SK-N-SH (cell line): ENCODE measurements at places on chromosomes 2 and 18. TPM values are rescaled to one million over a fixed set of nuclear protein-coding genes. Genes with fewer than 3 reads are reported as not detected.
A peak's percentile ranks its signal among the peaks of the same experiment; 100 is the strongest.

DNA sequence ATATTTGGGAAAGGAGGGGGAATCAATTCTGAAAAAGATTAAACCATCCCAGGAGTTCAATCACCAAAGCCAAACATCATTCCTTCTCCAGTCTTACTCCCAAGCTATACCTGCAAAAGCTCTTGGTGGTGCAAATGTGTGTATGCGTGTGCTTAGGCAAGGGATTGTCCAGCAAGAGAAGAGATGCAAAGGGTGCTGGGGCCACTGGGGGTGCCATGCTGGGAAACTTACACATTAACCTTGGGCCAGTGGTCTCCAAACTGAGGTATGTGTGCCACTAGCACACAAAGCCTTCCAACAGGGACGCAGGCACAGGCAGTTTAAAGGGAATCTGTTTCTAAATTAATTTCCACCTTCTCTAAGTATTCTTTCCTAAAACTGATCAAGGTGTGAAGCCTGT lies 307.9 kb downstream of the NBAS start:
- no peaks in the 10 kb centered on the region for H3K27me3 ChIP-seq
- H3K4me3 ChIP-seq = no peak overlapping the region
- H3K36me3 ChIP-seq = no peaks in the 10 kb centered on the region
- DNase-seq = no peak

GRCh38 chr2:179444056-179444455 lies 179.4 kb upstream of the SESTD1 start:
- H3K27ac ChIP-seq = no peak overlapping the region
- no peaks in the 10 kb centered on the region for H3K36me3 ChIP-seq
- no peak overlapping the region for H3K4me3 ChIP-seq
- DNase-seq = no peak

- H3K36me3 ChIP-seq = no peaks in the 10 kb centered on the region
- H3K4me1 ChIP-seq = no peaks in the 10 kb centered on the region
- no peaks in the 10 kb centered on the region for H3K27me3 ChIP-seq
Measured at GRCh38 chr18:77666613-77667012, 417.0 kb downstream of the GALR1 start.

DNA sequence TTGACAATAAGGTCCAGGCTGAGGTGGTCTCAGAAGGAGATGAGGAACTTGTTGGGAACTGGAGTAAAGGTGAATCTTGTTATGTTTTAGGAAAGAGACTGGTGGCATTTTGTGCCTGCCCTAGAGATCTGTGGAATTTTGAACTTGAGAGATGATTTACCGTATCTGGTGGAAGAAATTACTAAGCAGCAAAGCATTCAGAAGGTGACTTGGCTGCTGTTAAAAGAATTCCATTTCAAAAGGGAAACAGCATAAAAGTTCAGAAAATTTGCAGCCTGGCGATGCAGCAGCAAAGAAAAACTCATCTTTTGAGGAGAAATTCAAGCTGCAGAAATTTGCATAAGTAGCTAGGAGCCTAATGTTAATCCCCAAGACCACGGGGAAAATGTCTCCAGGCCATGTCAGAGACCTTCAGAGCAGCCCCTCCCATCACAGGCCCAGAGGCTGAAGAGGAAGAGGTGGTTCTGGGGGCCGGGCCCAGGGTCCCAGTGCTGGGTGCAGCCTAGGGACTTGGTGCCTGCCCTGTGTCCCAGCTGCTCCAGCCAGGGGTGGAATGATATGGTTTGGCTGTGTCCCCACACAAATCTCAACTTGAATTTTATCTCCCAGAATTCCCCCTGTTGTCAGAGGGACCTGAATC lies 73.5 kb downstream of the FIGN start:
- no peaks in the 10 kb centered on the region for H3K36me3 ChIP-seq
- H3K27me3 ChIP-seq = no peaks in the 10 kb centered on the region
- peaks cover 2% of the 10 kb centered on the region for H3K4me1 ChIP-seq
- no peak for DNase-seq

GRCh38 chr2:117342415-117342814 lies 472.1 kb upstream of the DDX18 start:
- peak overlapping the region; percentile 43 for H3K27ac ChIP-seq
- DNase-seq = no peak
- H3K27me3 ChIP-seq = no peaks in the 10 kb centered on the region
- H3K4me3 ChIP-seq = no peak overlapping the region

GRCh38 chr18:79478484-79479115 lies 82.9 kb downstream of the NFATC1 start:
- H3K4me1 ChIP-seq = no peaks in the 10 kb centered on the region
- H3K27ac ChIP-seq = no peak overlapping the region
- H3K27me3 ChIP-seq = peaks cover 50% of the 10 kb centered on the region
- H3K4me3 ChIP-seq = no peak overlapping the region
- DNase-seq = no peak
- no peaks in the 10 kb centered on the region for H3K36me3 ChIP-seq

- peak within 1 kb of the TSS; percentile 75 for H3K27ac ChIP-seq
- H3K27me3 ChIP-seq = no peaks in the 10 kb centered on the region
- H3K36me3 ChIP-seq = no peaks in the 10 kb centered on the region
- peak; percentile 99 for DNase-seq
Measured at GRCh38 chr2:118013724-118014491, at the start of gene CCDC93. Gene CCDC93, minus strand, starts transcription at chr2:118014070. Its CDS starts 75 bp downstream, at chr2:118013995.

DNA sequence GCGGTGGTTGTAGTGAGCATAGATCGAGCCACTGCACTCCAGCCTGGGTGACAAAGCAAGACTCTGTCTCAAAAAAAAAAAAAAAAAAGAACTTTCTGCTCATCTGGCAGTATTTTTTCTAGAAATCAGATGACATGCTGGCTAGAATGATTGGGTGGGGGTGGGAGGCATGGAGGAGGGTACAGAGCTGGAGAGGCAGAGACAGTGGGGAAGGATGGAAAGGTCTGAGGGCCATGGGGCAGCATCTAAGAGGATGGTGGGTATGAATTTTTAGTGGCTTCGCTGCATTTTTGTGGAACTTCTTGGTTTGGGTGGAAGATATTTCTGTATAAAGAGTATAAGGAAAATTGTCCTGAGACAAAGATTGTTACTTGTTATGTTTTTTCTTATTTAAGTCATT lies 23.3 kb downstream of the ARMC9 start:
- H3K27ac ChIP-seq = no peak overlapping the region
- DNase-seq = no peak
- H3K4me3 ChIP-seq = no peak overlapping the region
- no peaks in the 10 kb centered on the region for H3K4me1 ChIP-seq
- H3K27me3 ChIP-seq = no peaks in the 10 kb centered on the region

DNA sequence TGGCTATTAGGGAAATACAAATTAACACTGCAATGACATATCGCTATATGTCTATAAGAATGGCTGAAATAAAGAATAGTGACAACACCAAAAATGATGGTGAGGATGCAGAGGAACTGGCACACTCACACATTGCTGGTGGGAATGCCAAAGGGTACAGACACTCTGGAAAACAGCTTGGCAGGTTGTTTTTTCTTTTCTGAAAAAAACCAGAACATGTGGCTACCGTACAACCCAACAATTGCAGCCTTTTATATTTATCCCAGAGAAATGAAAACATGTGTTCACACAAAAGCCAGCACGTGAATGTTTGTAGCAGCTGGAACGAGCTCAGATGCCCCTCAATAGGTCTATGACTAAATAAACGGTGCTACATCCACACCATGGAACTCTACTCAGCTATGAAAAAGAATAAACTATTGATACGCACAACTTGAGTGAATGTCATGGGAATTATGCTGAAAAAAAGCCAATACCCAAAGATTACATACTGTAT lies 45.9 kb downstream of the KCNE4 start:
- no peaks in the 10 kb centered on the region for H3K36me3 ChIP-seq
- no peak overlapping the region for H3K4me3 ChIP-seq
- DNase-seq = no peak
- no peaks in the 10 kb centered on the region for H3K27me3 ChIP-seq
- H3K4me1 ChIP-seq = peaks cover 18% of the 10 kb centered on the region

DNA sequence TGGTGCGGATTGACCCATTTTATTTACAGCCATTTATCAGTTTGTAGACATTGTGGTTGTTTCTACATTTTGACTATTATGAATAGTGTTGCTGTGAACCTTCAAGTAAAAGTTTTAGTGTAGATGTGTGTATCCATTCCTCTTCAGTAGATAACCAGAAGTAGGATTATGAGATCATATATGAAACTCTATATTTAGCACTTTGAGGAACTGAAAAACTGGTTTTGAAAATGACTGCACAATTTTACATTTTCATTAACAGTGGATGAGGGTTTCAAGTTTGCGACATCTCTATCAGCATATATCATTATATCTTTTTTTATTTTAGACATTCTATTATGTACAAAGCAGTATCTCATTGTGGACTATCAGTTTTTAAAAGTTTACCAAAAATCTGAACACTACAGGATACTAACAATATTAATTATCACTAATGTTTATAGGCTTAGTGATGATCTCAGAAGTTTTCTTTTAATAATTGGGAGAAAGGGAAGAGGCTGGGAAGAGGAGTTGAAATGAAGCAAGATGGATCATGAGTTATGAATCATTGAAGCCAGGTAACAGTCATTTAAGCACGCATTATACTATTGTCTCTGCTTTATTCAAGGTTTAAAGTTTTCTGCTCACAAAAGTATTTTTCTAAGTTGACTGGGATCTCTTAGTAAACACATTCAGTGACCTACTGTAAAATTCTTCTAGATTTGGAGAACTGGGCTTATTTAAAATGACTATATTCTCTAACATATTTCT lies 329.0 kb upstream of the LRATD1 start:
- H3K4me1 ChIP-seq = no peaks in the 10 kb centered on the region
- H3K4me3 ChIP-seq = no peak overlapping the region
- no peaks in the 10 kb centered on the region for H3K27me3 ChIP-seq
- no peak for DNase-seq
- no peak overlapping the region for H3K27ac ChIP-seq

DNA sequence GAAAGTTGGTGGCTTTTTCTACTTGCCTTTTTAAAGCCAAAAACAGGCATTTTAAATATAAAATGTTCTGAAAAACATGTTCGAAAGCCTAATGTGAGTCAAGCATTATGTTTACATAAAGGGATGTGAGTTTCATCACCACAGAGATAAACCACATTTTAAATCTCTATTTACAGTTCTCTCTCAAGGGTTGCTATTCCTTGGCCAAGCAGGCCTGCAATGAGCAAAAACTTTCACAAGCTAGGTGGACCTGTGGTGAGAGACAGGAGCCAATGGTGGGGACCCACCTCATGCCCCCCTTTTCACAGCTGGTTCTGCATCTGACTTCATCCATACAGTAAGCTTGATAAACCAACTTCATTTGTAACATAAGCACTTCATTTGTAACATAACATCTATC lies 65.1 kb downstream of the CUL3 start:
- DNase-seq = no peak
- no peak overlapping the region for H3K4me3 ChIP-seq
- H3K36me3 ChIP-seq = peaks cover 12% of the 10 kb centered on the region
- H3K4me1 ChIP-seq = peaks cover 3% of the 10 kb centered on the region

Gene GPR39
- polyA plus RNA-seq = 2.1 and 2.3 TPM in 2 replicates

Gene KCNIP3
- polyA plus RNA-seq = 0.97 and 1.6 TPM in 2 replicates

Gene LDLRAD4
- 0.16 and 0.32 TPM in 2 replicates for polyA plus RNA-seq
